ENCODE measurements at places on chromosomes 2 and 18.

DNA sequence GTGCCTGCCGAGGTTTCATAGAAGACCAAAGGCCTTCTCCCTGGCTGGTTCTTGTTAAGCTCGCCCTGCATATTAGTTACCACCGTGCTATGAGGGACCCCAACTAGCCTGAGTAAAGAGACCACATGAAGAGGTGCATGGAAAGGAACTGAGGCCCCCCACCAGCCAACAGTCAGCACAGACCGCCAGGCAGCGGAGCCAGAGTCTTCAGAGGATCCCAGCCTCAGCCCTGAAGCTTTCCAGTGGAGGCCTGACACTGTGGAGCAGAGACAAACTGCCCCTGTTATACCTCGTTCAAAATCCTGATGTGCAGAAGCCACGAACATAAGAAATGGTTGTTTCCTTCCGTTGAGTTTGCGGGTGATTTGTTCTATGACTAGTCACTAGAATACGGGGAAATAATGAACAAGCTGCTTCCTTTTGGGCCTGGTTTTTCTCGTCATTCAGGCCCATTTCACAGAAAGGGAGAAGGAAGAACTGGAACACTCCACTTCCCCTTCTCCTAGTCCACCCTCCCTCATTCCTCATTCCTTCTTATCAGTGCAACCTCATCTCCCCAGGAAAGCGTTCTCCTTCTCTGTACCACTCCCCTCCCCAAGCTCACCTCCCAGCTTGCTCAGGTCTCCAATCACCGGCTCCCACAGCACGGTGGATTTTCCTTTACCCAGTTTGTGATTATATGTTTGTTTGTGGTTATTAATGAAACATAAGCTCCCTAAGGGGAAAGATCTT lies 3.0 kb upstream of the GLI2 start:
- H3K27ac ChIP-seq: no peak overlapping the region
- no peaks in the 10 kb centered on the region for H3K4me1 ChIP-seq
- no peak for DNase-seq
- no peak overlapping the region for H3K4me3 ChIP-seq

- no peaks in the 10 kb centered on the region for H3K27me3 ChIP-seq
- H3K4me1 ChIP-seq: no peaks in the 10 kb centered on the region
- H3K27ac ChIP-seq: no peak overlapping the region
- H3K36me3 ChIP-seq: no peaks in the 10 kb centered on the region
These were observed 51.8 kb downstream of the STK25 start for GRCh38 chr2:241456546-241456945.

GRCh38 chr2:60053791-60054190 lies 499.7 kb downstream of the BCL11A start:
- H3K27me3 ChIP-seq: no peaks in the 10 kb centered on the region
- no peak overlapping the region for H3K4me3 ChIP-seq
- no peak for DNase-seq

GRCh38 chr18:37714691-37715090 lies 149.1 kb upstream of the CELF4 start:
- no peaks in the 10 kb centered on the region for H3K4me1 ChIP-seq
- no peak overlapping the region for H3K4me3 ChIP-seq
- H3K36me3 ChIP-seq: no peaks in the 10 kb centered on the region
- no peaks in the 10 kb centered on the region for H3K27me3 ChIP-seq

DNA sequence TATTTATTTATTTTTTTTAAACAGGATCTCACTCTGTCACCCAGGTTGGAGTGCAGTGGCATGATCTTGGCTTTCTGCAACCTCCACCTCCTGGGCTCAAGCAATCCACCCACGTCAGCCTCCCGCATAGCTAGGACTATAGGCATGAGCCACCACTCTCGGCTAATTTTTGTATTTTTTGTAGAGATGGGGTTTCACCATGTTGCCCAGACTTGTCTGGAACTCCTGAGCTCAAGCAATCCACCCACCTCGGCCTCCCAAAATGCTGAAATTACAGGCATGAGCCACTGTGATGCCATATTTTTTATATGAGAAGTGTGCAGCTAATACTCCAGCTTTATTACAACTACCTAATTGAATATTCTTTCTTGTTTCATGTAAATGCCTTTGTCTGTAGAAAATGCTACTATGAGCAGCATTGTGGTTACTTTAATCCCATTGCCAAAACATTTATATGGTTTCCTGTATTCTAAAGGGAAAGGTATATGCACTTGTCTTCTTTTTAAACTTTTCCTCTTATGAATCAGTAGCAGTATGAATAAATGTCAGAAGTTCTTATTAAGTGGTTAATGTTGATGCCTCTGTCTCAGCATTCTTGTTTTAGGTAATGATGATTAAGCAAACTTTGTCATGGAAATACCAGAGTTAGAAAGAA lies 9.5 kb upstream of the BCL2L11 start:
- H3K4me1 ChIP-seq: no peaks in the 10 kb centered on the region
- H3K4me3 ChIP-seq: no peak overlapping the region
- H3K27me3 ChIP-seq: no peaks in the 10 kb centered on the region
- no peaks in the 10 kb centered on the region for H3K36me3 ChIP-seq
- no peak for DNase-seq
- H3K27ac ChIP-seq: no peak overlapping the region

DNA sequence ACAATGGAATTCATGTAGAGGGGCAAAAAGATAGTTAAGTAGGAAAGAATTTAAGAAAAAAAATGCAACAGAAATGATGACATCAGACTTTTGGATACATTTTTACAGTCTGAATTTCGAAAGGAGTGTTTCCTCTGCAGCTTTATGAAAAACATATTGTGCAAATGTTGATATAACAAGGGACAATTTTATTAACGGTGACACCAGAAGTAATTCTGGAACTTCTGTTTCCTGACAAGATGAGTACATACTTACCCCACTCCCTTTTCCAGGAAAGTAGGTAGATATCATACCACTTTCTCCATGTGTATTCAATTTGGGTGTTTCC lies 369.6 kb downstream of the FBXO15 start:
- H3K36me3 ChIP-seq: no peaks in the 10 kb centered on the region
- H3K27ac ChIP-seq: no peak overlapping the region
- no peak for DNase-seq
- H3K4me3 ChIP-seq: no peak overlapping the region
- no peaks in the 10 kb centered on the region for H3K4me1 ChIP-seq

DNA sequence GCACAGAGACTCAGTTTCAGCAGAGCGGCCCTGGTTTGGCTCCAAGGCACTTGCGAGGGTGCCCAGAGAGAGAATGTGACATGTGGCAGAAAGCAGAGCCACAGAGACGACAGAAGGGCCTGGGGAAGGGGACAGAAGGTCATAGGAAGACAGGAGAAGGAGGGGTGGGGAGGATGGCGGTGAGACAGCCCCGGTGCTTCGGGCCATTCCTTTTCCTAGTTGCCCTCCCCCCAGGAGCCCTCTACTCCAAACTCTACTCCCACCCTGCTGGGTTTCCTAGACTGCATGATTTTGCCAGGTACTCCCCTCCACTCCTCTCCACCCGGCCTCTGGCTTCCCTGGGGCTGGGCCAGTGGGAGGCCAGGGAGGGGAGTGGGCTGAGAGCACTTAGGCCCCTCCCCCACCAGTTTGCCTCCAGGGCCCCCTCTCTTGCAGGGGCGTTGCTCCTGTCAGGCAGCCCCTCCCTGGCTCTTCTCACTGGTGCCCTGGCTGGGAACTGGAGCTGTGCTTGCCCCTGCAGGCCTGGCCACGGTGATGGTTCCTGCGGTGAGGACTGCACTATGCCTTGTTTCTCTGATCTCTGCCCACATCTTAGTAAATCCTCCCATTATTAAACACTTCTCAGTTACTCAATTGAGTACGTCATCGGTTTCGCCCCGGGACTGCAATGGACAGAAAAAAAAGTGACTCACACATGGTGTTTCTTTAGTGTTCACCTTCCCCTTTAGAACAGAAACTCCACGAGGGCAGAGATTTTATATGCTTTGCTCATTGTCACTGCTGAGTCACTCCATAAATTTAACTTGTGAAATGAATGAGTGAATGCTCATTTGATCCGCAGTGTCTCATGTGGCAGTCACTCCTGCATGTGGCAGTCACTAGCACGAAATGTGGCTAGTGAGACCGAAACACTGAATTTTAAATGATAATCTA lies 58.7 kb upstream of the SP3 start:
- H3K27me3 ChIP-seq: no peaks in the 10 kb centered on the region
- H3K36me3 ChIP-seq: no peaks in the 10 kb centered on the region
- DNase-seq: no peak
- H3K4me3 ChIP-seq: peak overlapping the region; percentile 2
- H3K27ac ChIP-seq: no peak overlapping the region
- peaks cover 12% of the 10 kb centered on the region for H3K4me1 ChIP-seq

GRCh38 chr2:85868822-85869221 lies 20.0 kb downstream of the ST3GAL5 start:
- DNase-seq: no peak
- no peak overlapping the region for H3K27ac ChIP-seq
- H3K36me3 ChIP-seq: no peaks in the 10 kb centered on the region
- H3K27me3 ChIP-seq: no peaks in the 10 kb centered on the region
- no peaks in the 10 kb centered on the region for H3K4me1 ChIP-seq
- no peak overlapping the region for H3K4me3 ChIP-seq

DNA sequence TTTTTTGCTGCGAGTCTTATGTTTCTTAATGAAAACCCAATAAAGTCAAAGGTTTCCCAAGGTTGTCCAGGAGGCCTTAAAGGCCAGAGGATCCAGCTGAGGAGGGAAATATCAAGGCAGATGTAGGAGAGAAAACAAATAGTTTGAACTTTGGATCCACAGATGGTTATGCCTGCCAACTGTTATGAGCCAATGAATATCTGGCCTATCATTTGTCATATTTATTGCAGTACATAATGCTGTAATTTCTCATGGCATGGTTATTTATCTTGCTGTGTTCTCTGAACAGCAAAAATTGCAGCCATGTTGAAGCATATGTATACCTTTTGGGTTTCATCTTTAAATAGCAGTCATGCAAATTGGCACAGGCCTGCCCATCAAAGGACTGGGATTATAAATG lies 38.2 kb upstream of the CAVIN2 start:
- no peak overlapping the region for H3K27ac ChIP-seq
- no peak for DNase-seq
- no peaks in the 10 kb centered on the region for H3K4me1 ChIP-seq
- no peaks in the 10 kb centered on the region for H3K36me3 ChIP-seq
- no peak overlapping the region for H3K4me3 ChIP-seq
- H3K27me3 ChIP-seq: no peaks in the 10 kb centered on the region

DNA sequence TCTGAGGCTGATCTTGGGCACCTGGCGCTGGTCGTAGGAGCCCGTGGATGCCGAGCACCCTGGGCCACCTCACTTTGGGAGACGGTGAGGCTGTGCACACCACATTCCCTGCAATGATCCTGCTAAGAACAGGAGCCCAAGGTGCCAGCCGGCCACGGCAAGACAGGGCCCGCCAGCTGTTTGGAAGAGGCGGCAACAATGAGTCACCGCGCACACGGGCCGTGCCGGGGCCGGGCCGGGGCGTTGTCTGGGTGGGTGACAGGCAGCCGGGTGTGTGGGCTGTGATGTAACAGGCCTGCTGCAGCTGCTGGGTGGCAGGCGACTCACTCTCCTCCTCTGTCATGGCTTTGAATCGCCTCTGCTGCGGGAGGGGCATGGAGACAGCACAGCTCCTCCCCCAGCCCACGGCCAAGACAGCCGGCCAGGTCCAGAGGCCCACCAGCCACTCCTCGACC lies 49.7 kb upstream of the ODC1 start:
- no peaks in the 10 kb centered on the region for H3K27me3 ChIP-seq
- H3K36me3 ChIP-seq: no peaks in the 10 kb centered on the region
- H3K4me3 ChIP-seq: no peak overlapping the region
- no peak for DNase-seq

- no peaks in the 10 kb centered on the region for H3K36me3 ChIP-seq
- peak; percentile 86 for DNase-seq
- no peaks in the 10 kb centered on the region for H3K4me1 ChIP-seq
- no peak overlapping the region for H3K27ac ChIP-seq
- no peak overlapping the region for H3K4me3 ChIP-seq
- H3K27me3 ChIP-seq: no peaks in the 10 kb centered on the region
These were observed 241.5 kb downstream of the ICOS start for GRCh38 chr2:204177977-204178522.

DNA sequence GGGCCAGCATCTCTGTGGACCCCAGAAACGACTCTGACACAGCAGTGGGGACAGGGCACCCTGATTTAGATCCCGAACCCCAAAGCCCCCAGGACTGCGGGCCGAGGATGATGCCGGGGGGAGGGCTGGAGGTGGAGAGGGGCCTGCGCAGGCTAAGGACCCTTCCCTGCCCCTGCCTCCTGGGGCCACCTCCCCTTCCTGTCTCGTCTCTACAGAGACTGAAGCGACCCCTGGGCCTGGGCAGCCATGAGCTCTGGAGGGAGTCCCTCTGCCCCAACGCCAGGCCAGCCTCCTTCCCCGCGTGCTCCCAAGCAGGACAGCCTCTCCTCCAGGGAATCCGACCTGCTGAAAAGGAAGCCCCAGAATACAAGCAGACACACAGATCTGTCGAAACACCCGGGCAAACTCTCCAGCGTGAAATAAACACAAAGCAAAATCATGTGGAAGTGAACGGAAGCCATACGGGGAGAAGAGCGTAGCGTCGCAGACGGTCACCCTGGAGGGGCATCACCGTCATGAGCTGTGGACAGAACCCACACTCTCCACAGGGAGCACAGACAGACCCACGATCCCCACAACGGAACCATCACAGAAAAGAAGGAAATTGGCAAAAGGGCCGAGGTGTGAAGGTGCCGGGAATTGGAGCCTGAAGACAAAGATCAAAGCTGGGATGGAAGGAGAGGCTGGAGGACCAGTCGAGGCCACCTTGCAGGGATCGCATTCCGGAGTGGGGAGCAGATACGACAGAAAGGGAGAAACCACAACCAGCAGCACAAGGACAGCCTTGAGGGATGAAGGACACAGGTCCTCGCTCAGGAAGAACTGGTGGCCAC lies 51.0 kb upstream of the CTDP1 start:
- H3K4me1 ChIP-seq: no peaks in the 10 kb centered on the region
- no peaks in the 10 kb centered on the region for H3K27me3 ChIP-seq
- H3K36me3 ChIP-seq: no peaks in the 10 kb centered on the region
- no peak overlapping the region for H3K27ac ChIP-seq
